ENCODE measurements at places on chromosomes 5 and 9.
A peak's percentile ranks its signal among the peaks of the same experiment; 100 is the strongest.

- no peak for DNase-seq
These were observed 7.1 kb upstream of the ORM1 start for GRCh38 chr9:114315723-114316363.

GRCh38 chr5:96680759-96681470, 18.7 kb downstream of the CAST start:
- no peak for DNase-seq

GRCh38 chr5:89981878-89982773, 427.4 kb downstream of the CETN3 start:
- no peak for DNase-seq

DNA sequence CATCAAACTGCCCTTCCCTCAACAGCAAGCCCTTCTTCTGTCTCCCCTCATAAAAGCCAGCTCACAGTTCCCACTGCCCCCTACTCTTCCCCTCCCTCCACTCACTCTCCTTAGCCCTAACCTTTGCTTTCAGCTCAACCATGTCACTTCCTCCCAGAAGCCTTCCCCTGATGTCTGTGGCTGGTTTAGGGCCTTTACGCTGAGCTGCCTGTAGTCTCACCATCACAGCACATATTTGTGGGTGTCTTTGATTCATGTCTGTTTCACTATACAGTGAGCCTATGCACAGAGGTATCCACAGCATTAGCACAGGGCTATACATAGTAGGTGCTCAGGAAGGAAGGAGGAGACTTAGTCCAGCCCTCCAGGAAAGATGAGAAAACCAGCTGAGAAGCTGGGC, 34.7 kb downstream of the C9orf50 start:
- no peak for DNase-seq

DNA sequence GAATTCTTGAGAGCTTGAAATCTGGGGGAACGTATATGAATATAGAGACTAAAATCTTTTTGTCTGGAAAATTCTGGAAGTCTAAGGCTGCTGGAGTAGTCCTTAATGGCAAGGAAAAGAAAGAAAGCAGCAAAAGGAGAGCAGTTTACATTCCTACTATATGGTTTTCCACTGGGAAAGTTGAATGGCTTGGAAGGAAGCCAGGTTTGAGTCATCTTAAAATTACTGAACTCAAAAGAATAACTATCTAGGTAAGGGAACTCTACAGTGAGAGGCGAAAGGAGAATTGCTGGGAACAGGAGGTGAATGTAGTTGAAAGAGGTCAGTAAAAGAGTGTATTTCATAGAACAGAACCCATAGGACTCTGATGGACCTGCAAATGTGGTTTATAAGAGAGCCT, 258.1 kb upstream of the EDIL3 start:
- no peak for DNase-seq

- no peak for DNase-seq
These were observed 376.5 kb upstream of the DAB2 start for GRCh38 chr5:39801306-39801705.

GRCh38 chr9:98550206-98550820, 158.4 kb downstream of the GABBR2 start:
- no peak for DNase-seq

- no peak for DNase-seq
These were observed 10.1 kb downstream of the IRF1 start for GRCh38 chr5:132480546-132480892.

GRCh38 chr9:119071636-119072035, 297.6 kb downstream of the BRINP1 start:
- no peak for DNase-seq

- no peak for DNase-seq
These were observed 72.9 kb upstream of the SHB start for GRCh38 chr9:38141746-38142591.

DNA sequence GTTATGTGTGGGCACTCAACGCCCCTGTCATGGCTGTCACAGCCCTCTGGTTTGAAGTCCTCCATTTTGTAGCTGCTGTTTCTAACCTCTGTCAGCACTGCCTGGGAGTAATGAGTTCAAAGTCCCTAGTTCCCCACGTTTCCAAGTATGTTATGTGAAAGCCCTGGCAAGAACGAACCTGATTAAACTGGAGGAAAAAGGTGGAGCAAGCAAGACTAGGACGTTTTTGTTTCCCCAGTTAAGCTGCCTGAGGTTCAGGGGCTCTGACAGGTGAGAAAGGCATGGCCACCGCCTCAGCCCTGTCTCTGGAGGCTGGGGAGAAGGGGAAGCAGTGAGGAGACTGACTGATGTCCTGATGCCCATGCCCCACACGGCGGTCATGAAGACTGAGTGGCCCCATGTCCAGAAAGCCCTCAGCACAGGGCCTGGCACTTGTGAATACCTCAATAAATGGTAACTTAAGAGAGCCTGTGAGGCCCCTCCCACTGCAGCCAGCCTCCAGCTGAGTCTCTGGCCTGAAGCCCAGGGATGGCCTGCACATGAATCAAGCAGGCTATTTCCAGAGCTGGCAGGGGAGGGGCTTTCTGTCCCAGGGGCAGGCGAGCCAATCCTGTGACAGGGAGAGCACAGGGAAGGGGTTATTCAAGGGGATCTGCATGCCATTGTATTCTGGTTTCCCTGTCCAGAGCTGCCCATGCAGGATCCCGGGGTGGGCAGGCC, 61.8 kb downstream of the PFDN1 start:
- DNase-seq: no peak

GRCh38 chr5:33631786-33632185, 191.0 kb downstream of the TARS1 start:
- no peak for DNase-seq

GRCh38 chr9:131018621-131019020, 9.6 kb downstream of the LAMC3 start:
- DNase-seq: no peak

DNA sequence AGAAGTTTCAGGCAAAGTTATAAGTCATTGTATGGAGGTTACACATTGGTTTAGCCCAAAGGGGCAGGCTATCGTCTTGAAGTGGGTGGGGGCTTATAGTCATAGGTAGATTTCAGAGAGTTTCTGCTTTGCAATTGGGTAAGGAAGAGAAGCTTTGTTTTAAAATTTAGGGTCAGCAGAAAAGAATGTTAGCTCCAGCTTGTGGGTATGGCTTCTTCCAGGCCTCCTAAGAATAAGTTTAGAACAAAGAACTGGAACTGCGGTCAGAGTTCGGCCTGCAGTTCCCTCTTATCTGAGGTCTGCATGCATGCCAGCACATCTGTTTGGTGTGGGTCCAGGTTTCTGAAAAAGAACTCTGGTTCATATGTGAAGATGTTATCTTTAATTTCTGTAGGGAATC, 96.1 kb downstream of the CYFIP2 start:
- no peak for DNase-seq

DNA sequence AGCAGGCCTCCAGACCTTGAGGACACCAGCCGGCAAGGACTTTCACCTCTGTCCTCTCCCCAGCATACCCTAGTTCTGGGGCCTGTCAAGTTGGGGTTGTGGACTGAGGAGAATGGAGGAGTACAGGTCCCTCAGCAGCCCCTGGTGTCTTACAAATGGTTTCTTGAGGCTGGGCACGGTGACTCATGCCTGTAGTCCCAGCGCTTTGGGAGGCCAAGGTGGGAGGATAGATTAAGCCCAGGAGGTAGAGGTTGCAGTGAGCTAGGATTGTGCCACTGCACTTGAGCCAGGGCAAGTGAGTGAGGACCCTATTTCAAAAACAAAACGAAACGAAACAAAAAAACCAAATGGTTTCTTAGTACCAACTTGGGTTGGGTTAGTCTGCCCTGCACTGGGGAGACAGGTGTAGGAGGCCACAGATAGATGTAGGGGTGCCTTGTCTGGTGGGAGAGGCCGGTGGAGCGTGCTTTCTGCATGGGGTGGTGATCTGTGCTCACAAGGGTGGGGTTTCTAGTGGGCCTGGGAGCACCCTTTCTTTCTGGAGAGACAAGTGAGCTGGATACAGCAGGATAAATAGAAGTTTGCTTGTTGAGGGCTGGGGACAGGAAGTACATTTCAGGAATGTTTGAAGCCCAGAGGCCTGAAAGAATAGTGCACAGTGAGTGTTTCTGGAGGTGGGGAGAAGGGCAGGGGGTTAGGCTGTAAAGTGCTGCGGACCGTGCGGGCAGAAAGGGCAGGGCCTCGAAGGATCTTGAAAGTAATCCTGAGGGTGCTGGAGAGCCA, 37.7 kb upstream of the PSD2 start:
- DNase-seq: no peak

GRCh38 chr9:2761424-2761823, 44.1 kb downstream of the KCNV2 start:
- DNase-seq: no peak

DNA sequence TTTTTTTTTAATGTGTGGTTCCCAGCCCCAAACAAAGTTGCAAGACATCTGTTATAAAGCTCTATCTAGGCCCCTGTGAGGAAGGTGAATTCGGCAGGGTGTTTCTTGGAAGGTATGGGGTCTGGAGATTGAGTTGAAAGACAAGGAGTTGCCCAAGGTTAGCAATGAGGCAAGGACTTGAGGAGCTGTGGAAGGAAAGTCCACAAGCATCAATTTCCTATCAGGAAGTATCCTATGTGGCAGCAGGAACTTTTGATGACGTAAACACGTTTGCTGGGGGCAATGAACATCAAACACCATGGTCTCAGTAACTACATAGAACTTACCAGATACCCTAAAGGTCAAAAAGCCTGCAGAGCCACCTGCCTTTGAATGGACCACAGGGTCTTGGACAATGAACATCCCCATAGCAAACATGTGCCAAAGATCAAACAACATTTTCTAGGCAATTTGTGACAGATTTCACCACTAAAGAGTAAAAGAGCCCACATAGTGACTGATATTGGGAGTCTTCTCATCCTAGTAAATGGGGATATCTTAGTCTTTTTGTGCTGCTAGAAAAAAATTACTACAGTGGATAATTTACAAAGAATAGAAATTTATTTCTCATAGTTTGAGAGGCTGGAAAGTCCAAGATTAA, 145.1 kb downstream of the GCNT1 start:
- DNase-seq: no peak

GRCh38 chr9:70947511-70947910, 173.9 kb downstream of the TRPM3 start:
- no peak for DNase-seq

- no peak for DNase-seq
These were observed 176.2 kb downstream of the DMRTA1 start for GRCh38 chr9:22622815-22623214.

GRCh38 chr5:125276096-125276495, 529.7 kb upstream of the ZNF608 start:
- no peak for DNase-seq

- DNase-seq: no peak
These were observed 117.0 kb upstream of the GHR start for GRCh38 chr5:42306287-42306686.

DNA sequence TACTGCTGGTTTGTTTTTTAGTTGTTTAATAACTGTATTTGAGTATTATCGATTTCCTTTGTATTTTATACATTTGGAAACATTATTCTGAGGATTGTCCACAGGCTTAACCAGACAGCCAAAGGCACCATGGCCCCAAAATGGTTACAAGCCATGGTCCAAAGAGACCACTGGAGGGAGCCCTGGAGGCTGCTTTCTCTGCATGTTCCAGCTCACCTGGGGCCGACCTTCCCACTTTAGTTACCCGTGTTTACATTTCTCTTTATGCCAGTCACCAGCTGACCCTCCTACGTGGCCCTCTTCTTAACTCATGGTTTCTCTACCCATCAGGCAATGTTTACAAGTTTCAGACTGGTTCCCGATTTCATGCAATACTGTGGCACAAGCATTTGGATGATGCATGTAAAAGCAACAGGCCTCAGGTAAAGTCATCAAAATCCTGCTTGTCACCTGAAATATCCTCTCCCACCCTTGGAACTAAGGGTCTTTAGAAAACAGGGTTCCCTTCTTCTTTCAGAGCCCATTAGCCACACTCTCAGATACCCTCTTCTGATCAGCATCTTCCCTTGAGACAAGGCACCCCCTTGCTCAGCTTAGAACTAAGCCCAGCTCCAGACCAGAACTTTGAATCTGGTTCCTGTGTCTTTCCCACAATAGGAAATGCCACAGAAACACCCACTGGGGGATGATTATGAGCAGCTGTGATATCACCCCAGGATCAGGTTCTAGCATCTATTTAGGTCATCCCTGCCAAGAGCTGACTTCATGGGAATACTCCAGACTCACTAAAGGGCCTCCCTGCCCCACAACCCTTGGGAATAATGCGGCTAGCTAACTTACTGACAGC, 49.9 kb upstream of the GARNL3 start:
- peak; percentile 61 for DNase-seq

DNA sequence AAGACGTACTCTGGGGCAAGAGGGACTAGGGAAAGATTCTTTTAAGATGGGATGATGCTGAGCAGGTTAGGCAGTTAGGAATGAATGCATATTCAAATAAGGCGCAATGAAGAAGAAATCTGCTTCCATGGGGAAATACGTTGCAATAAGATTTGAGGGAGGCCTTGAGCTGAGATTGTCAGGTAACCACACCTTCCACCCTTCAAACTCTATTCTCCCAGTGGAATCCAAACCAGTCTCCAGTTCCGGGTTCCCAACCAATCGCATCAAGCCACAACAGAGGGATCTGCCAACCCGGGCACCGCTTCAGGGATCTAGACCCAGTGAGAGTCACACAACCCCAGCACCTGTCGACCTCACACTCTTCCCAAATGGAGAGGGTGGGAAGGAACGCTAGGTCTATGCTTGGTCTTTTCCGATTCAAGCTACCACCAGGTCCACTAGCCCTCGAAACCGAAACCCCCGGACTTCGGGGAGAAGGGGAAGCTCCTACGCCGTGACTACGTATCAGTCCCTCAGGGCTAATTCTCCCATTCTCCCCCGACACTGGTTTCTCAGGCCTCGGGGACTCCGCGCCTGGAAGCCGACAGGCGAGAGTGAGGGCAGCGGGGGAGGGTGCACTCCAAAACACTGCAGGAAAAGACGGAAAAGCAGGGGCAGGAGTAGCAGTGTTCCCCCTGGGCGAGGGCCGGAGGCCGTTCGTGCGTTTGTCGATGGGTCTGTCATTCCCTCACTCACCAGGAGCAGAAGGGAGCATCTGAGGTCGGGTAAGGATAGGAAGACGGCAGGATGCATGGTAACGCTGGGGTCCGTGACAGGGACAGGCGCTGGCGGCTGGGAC, 534 bp downstream of the ERP44 start:
- peak; percentile 68 for DNase-seq

GRCh38 chr5:93607367-93608258, 24.6 kb downstream of the NR2F1 start:
- DNase-seq: no peak

GRCh38 chr5:175892015-175892800, 20.8 kb downstream of the CPLX2 start:
- peak; percentile 37 for DNase-seq

DNA sequence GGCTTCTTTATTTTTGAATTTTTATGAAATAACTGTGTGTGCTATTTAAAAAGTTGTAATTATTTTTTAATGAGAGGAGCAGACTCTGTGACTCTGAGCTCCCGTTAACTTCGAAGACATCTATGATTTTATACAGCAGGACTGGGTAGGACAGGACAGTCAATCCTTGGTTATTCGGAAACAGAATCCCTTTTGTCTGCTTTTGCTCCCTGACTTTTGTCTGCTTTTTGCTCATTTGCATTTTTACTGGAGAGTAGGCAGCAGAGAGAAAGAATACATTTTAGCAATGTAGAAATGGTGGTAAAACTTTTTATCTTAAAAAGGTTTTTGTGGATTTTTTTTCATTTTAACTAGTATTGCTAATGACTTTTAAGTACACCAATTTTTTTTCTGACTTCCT, 303.6 kb downstream of the ARHGAP26 start:
- no peak for DNase-seq

GRCh38 chr9:137205126-137206069, at the start of the genes NDOR1 and TMEM203:
TSS of gene NDOR1 (plus strand) at chr9:137205700. CDS start at chr9:137205778, 78 bp downstream.
TSS of gene TMEM203 (minus strand) at chr9:137205648. CDS start at chr9:137205414, 234 bp downstream.
- DNase-seq: peak; percentile 92

GRCh38 chr9:22285066-22285465, 161.6 kb upstream of the DMRTA1 start:
- DNase-seq: no peak

All from NCI-H2171 (cell line).